Stimulated activated CD8-positive, alpha-beta memory T cell treated with anti-CD3 and anti-CD28 coated beads, Interleukin-2, amount 100 ng/mL, for 1 hour (primary cell): ENCODE measurements at places on chromosomes 5 and 9.

DNA sequence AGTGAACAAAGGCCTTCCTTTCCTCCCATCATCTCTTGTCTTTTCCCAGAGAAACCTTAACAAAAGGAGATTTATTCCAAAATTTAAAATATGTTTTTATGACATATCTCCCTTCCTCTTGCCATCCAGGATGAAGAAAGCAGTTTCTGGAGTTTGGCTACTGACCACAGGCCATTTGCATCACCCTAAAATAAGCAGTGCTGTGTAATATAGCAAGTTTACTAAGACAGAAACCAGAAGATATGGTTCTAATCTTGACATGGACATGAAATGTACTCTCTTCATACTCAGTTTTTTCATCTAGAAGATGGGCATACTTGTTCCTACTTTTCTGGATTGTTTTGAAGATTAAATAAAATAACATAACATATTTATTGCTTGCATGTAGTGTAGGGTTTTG is 50.2 kb upstream of the ZFAND5 start:
- DNase-seq = no peak

DNA sequence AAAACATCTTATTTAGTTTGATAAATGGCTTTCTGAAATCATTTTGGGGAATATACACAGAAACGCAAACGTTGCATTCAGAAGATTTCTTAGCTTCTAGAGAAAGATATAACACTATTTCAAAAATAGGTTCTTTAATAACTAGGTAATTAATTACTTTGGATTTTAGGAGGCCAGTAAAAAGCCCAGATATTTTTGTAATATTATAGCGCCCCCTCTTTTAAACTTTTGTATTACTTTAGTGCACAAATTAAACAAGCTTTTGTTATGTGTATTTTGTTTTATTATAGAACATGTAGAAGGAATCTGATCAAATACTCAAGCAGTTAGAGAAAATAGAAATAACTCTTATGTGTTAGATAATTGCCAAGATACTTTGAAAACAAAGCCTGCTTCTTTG is 57.7 kb downstream of the COMMD10 start:
- DNase-seq = no peak

DNA sequence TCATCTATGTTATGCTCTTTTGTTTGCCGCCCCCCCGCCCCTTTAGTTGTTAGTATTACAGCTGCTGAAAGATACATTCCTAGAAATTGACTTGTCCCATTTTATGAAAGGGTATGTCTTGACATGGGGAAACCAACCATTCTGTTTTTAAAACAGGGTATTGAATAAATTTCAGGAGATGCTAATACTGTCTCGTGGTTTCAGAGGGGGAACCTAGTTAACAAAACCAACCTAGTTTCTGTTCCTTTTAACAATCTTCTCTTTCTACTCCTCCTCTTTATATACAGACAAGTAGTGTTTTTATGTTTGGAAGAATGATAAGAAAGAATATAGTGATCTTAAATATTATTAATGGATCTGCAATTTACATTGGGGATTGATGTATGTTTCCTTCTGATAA is 3.5 kb downstream of the PIP5K1B start:
- no peak for DNase-seq

- no peak for DNase-seq
Measured at GRCh38 chr5:1660511-1660910, 136.8 kb upstream of the LPCAT1 start.

- DNase-seq = no peak
Measured at GRCh38 chr9:85310573-85310972, 431.2 kb downstream of the AGTPBP1 start.

- DNase-seq = no peak
Measured at GRCh38 chr9:91116211-91116610, 245.5 kb downstream of the AUH start.

DNA sequence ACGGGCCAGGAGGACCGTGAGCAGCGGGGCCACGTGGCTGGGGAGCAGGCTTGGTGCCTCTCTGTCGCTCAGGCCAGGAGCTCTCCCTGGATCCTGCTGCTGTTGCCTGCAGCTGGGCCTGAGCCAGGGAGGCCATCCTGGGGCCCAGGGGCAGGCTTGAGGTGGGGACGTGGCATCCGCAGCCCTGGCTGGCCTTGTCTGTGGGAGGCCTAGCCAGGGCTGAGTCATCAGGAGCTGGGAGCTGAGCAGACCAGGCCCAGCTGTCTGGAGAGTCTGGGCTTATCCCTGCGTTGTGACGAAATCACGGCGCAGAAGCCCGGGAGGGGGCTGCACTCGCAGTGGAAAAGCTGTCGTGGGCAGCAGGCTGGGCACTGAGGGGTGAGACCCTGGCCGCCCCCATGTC is 138.8 kb upstream of the COL5A1 start:
- DNase-seq = no peak

- no peak for DNase-seq
Measured at GRCh38 chr5:114325541-114325940, 36.3 kb upstream of the KCNN2 start.

DNA sequence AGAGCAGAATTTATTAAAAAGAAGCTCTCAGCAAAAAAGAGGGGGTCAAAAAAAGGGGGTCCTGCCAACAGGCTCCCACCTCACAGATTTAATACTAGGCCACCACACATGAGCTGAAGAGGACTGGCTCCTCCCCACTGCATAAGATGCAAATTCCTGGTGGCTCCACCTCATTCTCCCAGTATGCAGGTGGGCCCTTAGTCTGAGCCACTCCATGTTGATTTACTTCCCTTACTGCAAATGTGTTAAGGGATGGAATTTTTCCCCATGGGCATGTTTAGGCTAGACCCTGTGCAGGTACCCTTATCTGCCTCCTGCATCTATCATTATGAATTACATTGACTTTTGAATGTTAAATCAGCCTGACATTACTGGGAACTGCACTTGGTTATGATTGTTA is 82.9 kb downstream of the ISOC1 start:
- DNase-seq = no peak

- no peak for DNase-seq
Measured at GRCh38 chr5:371811-372555, 50.5 kb downstream of the AHRR start.

DNA sequence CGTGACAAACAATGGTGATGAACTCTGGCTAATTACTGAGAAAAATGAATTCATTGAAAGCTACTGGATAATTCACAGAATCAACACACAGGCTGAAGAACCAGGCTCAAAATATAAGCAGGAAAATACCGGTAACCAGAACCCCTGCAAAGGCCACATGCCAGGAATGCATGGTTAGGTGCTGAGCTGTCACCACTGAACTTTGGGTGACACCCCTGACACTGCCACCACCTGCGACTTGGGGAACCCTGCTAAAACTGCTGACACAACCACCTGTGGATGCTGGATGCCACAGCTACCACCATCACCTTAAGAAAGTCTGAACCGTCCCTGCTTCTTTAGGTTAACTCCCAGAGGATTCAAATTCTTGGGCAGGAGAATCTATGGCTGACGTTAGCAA is 72.0 kb upstream of the NR4A3 start:
- no peak for DNase-seq

- no peak for DNase-seq
Measured at GRCh38 chr5:14890846-14891245, 19.3 kb upstream of the ANKH start.

- no peak for DNase-seq
Measured at GRCh38 chr9:76321195-76321828, 72.9 kb downstream of the RFK start.

DNA sequence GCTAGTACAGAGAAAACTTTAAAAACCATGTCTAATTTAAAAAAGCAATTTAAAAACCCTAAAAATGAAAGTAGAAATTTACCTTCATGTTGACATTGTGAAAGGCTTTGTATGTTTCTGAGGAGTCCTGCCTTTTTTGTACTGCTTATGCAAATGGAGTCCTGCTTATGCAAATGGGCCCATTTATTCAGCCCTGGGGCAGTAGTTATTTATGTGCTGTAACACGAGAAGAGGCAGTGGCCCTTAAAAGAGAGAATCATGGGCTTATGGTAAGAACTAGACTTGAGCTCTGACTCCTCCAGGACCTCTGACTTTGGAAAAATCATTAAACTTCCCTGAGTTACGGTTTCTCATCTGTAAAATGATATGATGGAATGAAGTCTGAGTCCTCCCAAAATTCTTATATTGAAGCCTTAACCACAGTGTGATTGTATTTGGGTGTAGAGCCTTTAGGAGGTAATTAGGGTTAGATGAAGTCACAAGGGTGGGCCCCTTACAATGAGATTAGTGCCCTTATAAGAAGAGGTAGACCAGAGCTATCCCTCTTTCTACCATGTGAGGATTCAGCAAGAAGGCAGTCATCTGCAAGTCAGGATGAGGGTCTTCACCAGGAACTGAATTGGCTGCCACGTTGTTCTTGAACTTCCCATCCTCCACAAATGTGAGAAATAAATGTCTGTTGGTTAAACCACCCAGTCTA is 447.8 kb upstream of the CD180 start:
- DNase-seq = no peak

DNA sequence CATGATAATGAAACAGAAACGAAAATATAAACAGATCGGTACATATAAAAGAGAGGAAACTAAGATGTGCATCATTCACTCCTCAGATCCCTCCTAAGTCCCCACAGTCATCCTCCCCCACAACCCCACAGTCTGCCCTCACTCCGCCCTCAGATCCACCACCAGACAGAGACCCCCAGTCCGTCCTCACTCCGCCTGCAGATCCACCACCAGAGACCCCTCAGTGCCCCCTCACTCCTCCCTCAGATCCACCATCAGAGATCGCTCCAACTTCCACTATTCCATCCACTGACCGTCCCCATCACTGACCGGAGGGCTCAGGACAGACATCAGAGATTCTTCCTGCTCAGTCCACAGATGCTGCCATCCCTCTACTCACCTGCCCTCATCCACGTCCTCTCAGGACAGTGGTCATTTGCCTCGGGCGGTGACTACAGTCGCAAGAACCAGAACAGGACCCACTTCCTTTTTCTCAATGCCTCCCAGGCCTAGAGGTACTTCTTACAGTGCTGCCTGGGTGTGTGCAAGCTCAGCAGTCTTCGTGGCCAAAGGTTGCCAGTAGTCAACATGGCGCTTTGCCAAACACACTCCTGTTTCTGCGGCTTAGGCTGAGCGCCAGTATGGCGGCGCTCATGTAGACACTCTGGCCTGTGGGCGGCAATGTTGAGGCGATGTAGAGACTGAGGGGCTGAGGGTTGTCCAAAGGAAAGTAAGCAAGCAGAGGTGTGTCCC is 8.3 kb upstream of the SPATA31C1 start:
- DNase-seq = no peak

- DNase-seq = no peak
Measured at GRCh38 chr9:120110520-120110919, 469.4 kb downstream of the CDK5RAP2 start.
